ENCODE measurements at places on chromosomes 7 and 10.

- no peak for DNase-seq
Observed at GRCh38 chr10:72720814-72721660, 29.1 kb downstream of the MCU start.

GRCh38 chr10:88032566-88032965, 169.1 kb downstream of the PTEN start:
- DNase-seq: no peak

- peak; percentile 61 for DNase-seq
Observed at GRCh38 chr7:105896407-105896911, 20.1 kb upstream of the ATXN7L1 start.

DNA sequence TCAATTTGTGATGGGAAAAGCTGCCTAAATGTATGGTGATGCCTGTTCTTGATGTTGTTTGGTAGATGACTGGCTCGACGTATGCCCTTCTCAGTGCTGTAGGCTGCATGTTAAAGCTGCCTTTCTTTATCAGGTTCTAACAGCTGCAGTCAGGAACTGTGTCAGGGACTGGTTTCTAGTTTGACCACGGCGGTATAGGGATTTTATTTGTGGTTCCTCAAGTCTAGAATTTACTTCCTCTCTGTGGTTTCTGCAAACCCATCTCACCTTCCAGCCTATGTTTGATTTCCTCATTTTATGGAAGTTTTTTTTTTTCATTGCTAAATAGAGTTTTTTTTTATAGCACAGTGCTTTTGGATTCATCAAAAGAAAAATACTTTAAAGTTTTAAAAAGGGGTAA, 26.5 kb downstream of the LMTK2 start:
- DNase-seq: no peak

DNA sequence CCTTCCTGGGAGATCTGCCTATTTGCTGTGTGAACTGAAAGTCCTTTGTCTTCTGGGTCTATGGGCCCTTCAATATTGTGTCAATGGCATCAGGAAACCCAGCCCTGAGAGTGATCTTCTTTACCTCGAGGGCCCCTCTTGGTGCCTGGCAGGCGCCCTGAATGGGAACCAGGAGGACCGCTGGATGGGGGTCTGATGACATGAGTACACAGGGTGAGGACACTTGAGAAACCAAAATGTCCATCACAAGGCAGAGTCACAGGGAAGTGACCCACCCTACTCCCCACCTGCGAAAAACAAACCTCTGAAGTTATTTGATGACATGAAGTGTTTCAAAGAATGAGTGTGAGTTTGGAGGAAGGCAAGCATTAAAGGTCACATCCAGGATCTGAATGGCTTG, 17.3 kb downstream of the SFTPA1 start:
- no peak for DNase-seq

DNA sequence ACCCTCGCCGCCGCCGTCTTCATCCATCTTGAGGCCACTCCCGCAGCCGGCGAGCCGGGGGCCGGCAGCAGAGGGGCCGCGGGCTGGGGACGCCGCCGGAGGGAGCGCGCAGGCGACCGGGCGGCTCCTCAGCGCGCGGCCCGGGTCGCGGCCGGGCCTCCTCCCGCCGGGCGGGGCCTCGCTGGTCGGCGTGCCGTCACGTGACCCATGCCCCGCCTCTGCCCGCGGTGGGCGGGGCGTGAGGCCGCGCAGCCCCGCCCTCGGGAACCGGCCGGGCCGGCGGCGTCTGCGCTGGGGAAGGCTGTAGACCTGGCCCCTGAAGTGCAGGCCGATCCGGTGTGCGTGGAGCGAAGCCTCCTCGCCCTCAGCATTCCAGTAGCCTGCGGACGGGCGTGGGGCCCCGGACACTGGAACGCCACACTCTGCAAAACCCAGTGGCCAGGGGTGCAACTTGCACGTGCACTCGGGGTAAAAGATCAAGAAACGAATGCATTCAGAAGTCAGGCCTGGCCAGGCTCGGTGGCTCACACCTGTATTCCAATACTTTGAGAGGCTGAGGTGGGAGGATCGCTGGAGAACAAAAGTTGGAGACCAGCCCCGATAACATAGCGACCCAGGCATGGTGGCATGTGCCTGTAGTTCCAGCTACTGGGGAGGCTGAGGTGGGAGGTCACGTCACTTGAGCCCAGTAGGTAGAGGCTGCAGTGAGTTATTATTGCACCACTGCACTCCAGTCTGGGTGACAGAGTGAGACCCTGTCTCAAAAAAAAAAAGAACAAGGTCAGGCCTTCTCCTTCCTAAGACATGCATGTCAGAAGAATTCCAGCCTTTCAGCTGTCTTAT, at the start of gene CYTH3:
Gene CYTH3 (minus strand): TSS at position 144 of the 843 bp plus-strand sequence. CDS start 117 bp downstream, at position 27.
- DNase-seq: no peak

DNA sequence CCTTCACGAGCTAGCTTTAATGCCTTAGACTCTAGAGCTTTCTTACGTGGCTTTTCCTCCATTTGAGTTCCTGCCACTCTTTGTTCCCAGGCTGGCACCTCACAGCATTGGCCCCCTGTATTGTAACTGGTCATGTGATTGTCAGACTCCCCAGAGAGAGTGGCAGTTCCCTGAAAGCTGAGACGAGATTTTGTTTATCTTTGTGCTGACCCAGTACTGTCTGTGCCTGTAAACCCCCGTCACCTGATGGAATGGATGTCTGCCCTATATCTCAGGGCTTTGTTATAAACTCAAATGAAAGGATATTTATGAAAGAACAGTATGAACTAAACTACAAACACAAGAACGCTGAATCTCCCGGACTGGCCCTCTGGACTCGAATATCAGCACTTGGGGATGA, 13.0 kb downstream of the NOBOX start:
- DNase-seq: no peak

DNA sequence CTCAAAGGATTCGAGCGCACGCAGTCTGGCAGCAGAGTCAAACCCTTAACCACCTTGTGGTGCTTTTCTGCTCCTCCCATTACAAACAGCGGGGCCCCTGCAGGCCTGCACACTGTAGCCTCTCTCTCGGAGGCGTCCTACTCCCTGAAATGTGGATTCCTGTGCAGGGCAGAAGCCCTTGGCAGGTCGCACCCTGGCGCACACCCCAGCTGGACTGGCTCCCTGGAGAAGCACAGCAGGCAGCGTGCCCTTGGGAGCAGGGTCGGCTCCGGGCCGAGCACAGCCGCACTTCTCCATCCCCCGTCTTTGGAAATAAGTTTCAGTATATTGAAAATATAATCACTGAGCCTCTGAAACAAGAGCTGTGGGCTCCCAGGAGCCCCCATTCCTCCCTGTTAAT, 144.1 kb downstream of the C10orf105 start:
- no peak for DNase-seq

DNA sequence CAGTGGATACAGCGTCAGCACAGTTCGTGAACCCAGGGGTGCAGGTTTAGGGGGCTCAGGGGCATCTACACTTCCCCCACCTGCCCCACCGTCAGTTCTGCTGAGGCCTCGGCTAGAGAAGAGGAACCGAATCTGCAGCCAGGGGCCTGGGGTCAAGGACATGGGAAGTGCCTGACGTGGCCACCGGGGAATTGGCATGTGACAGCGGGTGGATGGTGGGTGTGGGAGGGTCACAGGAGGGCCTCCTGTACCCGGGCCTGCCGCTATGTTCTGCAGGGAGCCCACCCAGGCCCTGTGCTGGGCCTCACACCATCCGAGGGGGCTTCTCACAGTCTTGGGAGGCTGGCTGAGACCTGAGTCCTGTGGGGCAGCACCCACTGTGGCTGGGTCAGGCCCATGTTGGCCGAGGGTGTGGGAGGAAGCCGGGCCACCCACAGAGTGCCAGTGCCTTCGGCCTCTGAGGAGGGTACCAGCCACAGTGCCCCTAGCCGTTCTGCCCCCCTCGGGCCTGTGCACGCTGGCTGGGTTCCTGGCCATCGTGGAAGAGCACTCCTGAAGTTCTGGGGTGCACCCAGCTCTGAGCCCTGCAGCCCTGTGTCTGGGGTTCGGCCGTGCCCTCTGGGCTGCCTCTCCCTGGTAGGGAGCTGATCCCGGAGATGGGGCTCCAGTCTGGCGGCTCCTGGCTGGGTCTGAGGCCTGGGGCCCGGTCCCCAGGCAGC, 5.9 kb downstream of the TTYH3 start:
- DNase-seq: no peak

- DNase-seq: no peak
Observed at GRCh38 chr7:139574618-139575337, 51.3 kb downstream of the CLEC2L start.

DNA sequence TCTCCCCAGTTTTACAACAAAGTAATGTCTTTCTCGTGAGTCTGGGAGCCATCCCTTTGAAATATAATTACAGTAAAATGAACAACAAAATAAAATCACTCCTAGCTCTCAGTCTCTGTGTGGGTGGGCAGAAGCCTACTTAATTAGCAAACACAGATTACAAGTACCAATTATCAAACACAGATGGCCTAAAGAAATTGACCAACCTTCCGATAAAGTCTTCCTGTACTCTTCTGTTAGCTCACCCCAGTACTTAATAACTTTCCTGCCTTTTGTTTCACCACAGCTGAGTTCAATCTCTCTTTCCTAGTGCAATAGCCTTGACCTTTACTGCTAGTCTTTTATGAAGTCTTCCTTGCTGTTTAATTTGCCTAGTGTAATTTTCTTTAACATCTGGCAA, 719.2 kb upstream of the MBL2 start:
- DNase-seq: no peak

- no peak for DNase-seq
Observed at GRCh38 chr10:28883741-28884423, 206.6 kb downstream of the BAMBI start.

GRCh38 chr7:28732071-28732869, 225.9 kb downstream of the TRIL start:
- DNase-seq: no peak

DNA sequence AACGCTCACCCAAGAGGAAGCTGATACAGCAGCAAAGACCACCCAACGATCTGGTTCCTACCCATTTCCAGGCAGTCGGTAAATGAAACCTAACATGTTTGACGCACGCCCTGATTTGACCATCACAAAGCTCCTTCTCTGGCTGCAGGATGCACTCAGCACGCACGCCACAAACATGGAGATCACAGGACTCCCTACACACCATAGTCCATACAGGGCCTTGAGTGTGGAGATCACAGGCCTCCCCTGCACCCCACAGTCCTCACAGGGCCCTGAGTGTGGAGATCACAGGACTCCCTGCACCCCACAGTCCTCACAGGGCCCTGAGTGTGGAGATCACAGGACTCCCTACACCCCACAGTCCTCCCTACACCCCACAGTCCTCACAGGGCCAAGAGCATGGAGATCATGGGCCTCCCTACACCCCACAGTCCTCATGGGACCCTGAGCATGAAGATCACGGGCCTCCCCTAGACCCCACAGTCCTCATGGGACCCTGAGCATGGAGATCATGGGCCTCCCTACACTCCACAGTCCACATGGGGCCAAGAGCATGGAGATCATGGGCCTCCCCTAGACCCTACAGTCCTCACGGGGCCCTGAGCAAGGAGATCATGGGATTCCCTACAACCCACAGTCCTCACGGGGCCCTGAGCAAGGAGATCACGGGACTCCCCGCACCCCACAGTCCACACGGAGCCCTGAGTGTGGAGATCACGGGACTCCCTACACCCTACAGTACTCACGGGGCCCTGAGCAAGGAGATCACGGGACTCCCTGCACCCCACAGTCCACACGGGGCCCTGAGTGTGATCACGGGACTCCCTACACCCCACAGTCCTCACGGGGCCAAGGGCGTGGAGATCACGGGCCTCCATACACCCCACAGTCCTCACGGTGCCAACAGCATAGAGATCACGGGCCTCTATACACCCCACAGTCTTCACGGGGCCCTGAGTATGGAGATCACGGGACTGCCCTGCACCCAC, 409.2 kb downstream of the DNAJB6 start:
- no peak for DNase-seq

DNA sequence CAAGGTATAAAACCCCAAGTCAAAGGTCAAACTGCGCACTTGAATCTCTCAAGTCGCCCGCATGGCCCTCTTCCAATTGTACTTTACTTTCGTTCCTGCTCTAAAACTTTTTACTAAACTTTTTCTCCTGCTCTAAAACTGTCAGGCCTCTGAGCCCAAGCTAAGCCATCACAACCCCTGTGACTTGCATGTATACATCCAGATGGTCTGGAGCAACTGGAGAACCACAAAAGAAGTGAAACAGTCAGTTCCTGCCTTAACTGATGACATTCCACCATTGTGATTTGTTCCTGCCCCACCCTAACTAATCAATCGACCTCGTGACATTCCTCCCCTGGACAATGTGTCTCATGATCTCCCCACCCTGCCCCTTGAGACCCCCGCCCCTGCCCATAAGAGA, 35.6 kb upstream of the PIK3CG start:
- no peak for DNase-seq

DNA sequence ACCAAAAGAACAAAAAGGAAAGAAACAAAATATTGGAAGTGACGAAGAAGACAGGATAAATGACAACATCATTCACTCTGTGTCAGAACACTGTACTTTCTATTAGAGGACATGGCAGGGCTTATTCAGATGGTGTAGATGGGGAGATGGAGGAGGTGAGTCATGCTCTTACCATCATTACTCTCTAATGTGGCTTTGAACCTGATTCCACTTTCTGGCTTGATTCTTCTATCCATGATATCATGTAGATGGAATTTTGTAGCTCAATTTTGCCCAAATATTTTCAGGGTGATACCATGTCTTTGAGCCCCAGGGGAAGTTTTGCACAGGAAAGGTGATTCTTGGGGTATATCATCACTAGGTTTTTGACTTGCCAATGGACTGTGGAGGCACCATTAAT, 91.7 kb downstream of the CFAP58 start:
- DNase-seq: no peak
